ENCODE measurements at places on chromosomes 1 and 21. TPM values are rescaled to one million over a fixed set of nuclear protein-coding genes. Genes with fewer than 3 reads are reported as not detected.

Gene TMEM240
- 3.1 TPM for total RNA-seq

Gene AVPR1B
- total RNA-seq, result 0.87 TPM

DNA sequence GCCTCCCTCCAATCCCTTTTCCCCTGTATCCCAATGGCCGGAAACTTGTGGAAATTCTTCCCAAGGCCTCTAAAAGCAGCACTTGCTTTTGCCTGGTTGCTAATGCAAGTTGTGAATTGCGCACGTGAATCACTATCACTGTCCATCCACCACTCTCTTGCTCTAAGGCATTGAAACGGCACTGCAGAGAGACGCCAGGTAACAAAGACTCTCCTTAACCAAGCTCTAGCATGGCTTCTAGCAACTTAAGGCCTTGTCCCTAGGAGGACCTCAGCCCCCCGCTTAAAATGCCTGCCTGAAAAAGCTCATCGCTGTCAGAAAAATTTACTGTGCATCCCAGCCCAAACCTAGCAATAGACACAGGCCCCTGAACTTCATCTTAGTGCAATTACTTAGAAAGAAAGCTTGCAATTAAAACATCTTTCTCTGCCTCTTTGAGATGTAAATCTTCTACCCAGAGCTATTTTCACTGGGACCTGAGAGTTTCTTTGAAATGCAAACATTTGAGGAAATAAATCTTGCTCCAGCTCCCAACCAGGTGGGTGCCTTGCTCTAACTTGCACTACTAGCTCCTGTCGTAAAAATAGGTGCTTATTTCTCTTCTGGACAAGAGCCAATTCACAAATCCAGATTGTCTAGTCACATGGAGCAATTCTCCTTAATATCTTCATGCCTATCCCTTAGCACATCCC is 32.9 kb upstream of the ITLN2 start:
- no peak overlapping the region for H3K4me3 ChIP-seq
- no peaks in the 10 kb centered on the region for H3K4me1 ChIP-seq
- H3K36me3 ChIP-seq, result peaks cover under 1% of the 10 kb centered on the region
- H3K27ac ChIP-seq, result peak overlapping the region; percentile 57

DNA sequence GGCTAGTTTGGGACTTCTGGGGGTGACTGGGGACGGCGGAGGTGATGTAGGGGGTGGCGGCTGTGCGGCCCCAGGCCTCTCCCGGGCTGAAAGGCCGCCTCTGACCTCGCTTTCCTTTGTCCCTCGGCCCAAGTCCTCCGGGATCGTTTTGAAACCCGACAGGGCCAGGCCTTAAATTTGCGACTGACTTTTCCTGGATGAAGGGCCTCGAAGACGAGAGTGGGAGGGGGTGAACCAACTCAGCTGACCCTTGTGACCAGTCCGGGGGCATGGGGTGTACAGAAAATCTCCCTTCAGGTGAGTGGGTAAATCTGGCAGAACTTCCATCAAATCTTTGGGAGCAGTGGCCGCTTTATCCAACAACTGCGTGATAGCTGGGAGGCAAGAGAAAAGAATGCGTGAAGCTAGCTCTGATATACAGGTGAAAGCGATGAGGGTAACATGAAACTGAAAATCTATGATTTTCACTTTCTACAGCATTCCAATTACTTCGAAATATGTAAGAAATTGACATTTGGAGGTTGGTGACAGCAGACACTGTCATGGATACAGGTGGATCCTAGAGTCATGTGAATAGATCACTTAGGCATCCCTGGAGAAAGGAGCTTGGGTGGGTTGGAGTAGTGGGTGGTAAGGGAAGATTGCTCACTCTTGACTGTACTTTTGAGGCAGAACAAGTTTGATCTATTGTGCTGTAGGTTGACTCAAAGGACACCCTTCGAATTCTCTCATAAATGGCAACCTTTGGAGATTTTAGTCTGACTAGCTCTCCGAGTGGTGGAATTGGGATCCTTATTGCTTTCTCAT is 885 bp downstream of the AHCYL1 start:
- H3K27me3 ChIP-seq, result no peaks in the 10 kb centered on the region
- peak overlapping the region; percentile 98 for H3K4me3 ChIP-seq
- H3K27ac ChIP-seq, result peak overlapping the region; percentile 100
- H3K36me3 ChIP-seq, result peaks cover 19% of the 10 kb centered on the region
- H3K4me1 ChIP-seq, result peaks cover 43% of the 10 kb centered on the region
- no peak for DNase-seq

GRCh38 chr1:71766748-71767147 is 515.6 kb downstream of the NEGR1 start:
- no peaks in the 10 kb centered on the region for H3K4me1 ChIP-seq
- no peaks in the 10 kb centered on the region for H3K27me3 ChIP-seq
- no peak overlapping the region for H3K4me3 ChIP-seq

- no peak for DNase-seq
- no peaks in the 10 kb centered on the region for H3K27me3 ChIP-seq
- H3K27ac ChIP-seq, result peak overlapping the region; percentile 38
- H3K36me3 ChIP-seq, result peaks cover 13% of the 10 kb centered on the region
- peaks cover 40% of the 10 kb centered on the region for H3K4me1 ChIP-seq
- H3K4me3 ChIP-seq, result no peak overlapping the region
Observed at GRCh38 chr1:244445320-244446181, 6.2 kb downstream of the ADSS2 start.
